Neural crest cell (in vitro differentiated cells): ENCODE measurements at places on chromosomes 12 and 14.

DNA sequence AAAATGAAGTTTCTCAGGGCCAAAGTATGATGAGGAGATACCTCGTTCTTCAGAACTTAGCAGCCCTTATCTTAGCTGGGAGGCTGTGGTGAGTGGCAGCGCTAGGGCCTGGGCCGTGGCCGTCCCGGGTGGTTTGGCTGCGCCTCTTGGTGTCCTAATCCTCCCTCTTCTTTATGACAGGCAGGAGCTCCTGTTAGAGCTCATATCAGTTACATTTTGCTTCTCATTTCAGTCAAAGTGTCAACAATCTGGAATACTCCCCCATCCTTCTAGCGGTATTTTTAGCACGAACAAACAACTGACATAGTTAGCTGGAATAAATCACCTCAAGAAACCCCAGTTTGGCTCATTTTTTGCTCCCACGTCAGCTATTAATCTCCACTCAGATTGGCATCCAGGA is 188.8 kb downstream of the TTC7B start:
- DNase-seq: no peak

- no peak for DNase-seq
Observed at GRCh38 chr12:96401076-96401871, 1.0 kb upstream of the CDK17 start.

DNA sequence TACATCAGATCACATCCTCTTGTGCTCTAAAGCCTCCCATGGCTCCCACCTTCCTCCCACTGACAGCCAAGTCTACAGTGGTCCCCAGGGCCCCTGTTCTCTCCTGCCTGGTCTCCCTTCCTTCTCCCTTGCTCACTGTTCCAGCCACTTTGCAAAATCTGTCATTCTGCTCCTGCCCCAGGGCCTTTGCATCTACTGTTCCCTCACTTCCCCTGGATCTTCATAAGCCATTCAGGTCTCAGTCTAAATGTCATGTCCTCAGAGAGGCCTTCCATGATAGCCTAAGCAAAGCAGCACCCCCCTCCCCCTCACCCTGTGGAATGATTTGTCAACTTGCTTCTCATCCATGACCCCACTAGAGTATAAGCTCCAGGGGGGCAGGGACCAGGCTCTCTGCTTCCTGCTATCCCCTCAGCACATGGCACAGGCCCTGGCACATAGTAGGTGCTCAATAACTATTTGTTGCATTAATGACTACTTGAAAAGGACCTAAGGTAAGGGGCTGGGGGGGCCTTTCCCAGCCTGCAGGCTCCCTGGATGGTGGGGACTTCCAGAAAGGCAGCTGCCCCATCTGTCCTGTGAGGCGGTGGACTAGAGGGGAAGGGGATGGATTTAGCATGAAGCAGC is 5.0 kb downstream of the SLC8B1 start:
- no peak for DNase-seq

GRCh38 chr14:35406506-35407305 is 2.2 kb upstream of the NFKBIA start:
- DNase-seq: no peak

GRCh38 chr14:83870546-83871270 is 1659.2 kb upstream of the FLRT2 start:
- DNase-seq: no peak
